ENCODE measurements at places on chromosomes 12 and 14.
A peak's percentile ranks its signal among the peaks of the same experiment; 100 is the strongest.

GRCh38 chr14:99518441-99519346 lies 37.5 kb downstream of the CCNK start:
- DNase-seq, result peak; percentile 88

DNA sequence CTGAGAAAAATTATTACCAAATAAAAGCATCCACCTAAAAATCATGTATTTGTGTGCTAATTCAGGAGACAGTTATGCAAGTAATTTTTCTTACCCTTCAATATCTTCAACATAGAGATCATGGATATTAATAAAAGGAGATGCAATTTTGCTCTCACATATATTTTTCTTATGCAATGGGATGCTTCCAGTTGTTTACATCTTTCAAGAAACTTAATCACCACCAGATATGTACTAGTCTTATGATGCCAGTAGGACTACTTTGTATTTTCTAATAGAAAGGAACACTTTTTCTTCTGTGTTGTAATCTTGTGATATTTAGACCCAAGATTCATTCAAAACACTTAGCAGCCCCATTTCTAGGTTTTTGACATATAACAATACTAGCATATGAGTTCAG lies 107.6 kb downstream of the NAV3 start:
- DNase-seq, result no peak

GRCh38 chr12:104319918-104320626 lies 16.5 kb downstream of the EID3 start:
- no peak for DNase-seq

DNA sequence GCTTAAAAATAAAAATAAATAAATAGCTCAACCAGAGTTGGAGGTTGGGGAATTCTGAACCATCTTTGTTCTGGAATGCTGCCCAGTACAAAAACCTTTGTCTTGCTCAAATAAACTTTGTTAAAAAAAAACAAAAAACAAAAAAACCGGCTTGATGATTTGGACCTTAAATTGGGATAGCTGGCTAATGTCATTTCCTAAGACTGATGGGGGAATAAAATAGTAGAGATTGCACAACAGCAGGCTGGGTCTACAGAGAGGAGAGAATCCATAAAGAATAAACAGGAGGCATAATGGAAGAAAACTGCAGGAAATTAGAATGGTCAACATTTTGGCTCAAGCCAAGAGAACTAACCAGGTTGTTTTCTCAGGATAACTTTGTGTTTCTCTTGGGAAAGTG lies 370.9 kb downstream of the AEBP2 start:
- no peak for DNase-seq

Data from upper lobe of right lung (tissue), 1 donor.